ENCODE measurements at places on chromosomes 4 and X.

GRCh38 chrX:906586-906985, 276.0 kb downstream of the SHOX start:
- no peaks in the 10 kb centered on the region for H3K36me3 ChIP-seq
- H3K4me3 ChIP-seq: no peak overlapping the region
- peak; percentile 6 for DNase-seq
- no peaks in the 10 kb centered on the region for H3K4me1 ChIP-seq
- peaks cover 10% of the 10 kb centered on the region for H3K27me3 ChIP-seq
- H3K27ac ChIP-seq: no peak overlapping the region

- no peak overlapping the region for H3K4me3 ChIP-seq
- peaks cover 1% of the 10 kb centered on the region for H3K36me3 ChIP-seq
- no peak for DNase-seq
- peaks cover 10% of the 10 kb centered on the region for H3K4me1 ChIP-seq
- H3K27ac ChIP-seq: no peak overlapping the region
- no peaks in the 10 kb centered on the region for H3K27me3 ChIP-seq
Observed at GRCh38 chrX:41300758-41301437, 33.1 kb upstream of the DDX3X start.

GRCh38 chrX:69074726-69075125, 90.5 kb downstream of the PJA1 start:
- H3K27me3 ChIP-seq: no peaks in the 10 kb centered on the region
- peaks cover 7% of the 10 kb centered on the region for H3K4me1 ChIP-seq
- no peak overlapping the region for H3K4me3 ChIP-seq
- no peak overlapping the region for H3K27ac ChIP-seq

DNA sequence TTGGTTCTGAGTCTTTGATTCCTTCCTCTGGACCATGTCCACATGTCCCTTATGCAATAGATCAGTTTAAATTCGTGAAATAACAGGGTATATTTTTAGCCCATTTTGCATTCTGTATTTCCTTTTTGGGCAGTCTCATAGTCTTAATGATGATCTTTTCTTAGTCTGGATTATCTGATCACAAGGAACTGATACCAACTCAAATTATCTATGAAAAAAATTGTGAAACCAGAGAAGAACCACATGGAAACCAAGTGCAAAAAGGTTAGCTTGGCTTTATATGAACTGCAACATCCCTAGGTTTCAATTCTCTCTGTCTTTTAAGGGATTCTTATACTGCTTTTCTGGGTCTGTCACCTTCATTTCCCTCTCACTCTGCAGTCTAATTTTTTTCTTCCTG, 608.6 kb upstream of the AADAT start:
- no peak overlapping the region for H3K27ac ChIP-seq
- peaks cover 3% of the 10 kb centered on the region for H3K4me1 ChIP-seq
- no peaks in the 10 kb centered on the region for H3K27me3 ChIP-seq
- no peak for DNase-seq
- no peak overlapping the region for H3K4me3 ChIP-seq

GRCh38 chr4:88729146-88729760, 31.6 kb upstream of the NAP1L5 start:
- no peak overlapping the region for H3K27ac ChIP-seq
- H3K36me3 ChIP-seq: peaks cover 41% of the 10 kb centered on the region
- H3K4me3 ChIP-seq: no peak overlapping the region
- H3K4me1 ChIP-seq: peaks cover 5% of the 10 kb centered on the region
- DNase-seq: no peak
- no peaks in the 10 kb centered on the region for H3K27me3 ChIP-seq

- no peaks in the 10 kb centered on the region for H3K36me3 ChIP-seq
- peaks cover 12% of the 10 kb centered on the region for H3K4me1 ChIP-seq
- no peak for DNase-seq
- H3K27me3 ChIP-seq: no peaks in the 10 kb centered on the region
- no peak overlapping the region for H3K27ac ChIP-seq
Observed at GRCh38 chrX:9356846-9357245, 108.0 kb upstream of the TBL1X start.

Measured in mesothelial cell of epicardium (in vitro differentiated cells).